H4 (cell line): ENCODE measurements at places on chromosomes 7 and 10.
A peak's percentile ranks its signal among the peaks of the same experiment; 100 is the strongest.

DNA sequence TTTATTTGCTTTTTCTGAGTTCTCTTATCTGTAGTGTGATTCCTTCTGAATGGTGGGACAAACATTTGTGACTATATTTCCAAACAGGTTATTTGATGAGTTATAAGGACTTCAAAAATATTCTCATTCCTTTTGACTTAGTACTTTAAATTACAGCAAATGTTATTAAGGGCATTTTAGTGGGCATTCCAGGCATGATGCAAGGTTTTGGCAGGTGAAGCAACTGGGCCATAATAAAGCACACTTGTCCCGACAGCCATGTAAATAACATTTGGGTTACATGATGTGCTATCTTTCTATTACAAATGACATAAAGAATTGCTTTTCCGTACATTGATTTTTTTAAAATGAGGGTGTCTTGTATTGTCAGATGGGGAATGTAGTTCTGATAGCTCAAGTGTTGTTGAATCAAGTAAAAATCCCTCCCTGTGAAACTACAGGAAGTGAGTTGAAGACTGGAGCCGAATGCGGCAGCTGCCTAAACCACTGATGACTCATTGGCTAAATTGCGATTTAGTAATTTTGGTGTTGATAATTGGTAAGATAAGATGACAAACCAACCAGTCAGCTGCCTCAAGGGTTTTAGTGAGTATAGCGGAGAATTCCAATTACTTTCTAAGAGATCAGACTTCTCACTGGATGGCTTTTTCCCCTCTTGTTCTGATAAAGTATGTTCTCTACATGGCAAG lies 231.3 kb upstream of the NPY start:
- DNase-seq, result peak; percentile 96

GRCh38 chr7:139946533-139946932 lies 116.2 kb downstream of the PARP12 start:
- DNase-seq, result no peak

- DNase-seq, result peak; percentile 42
Measured at GRCh38 chr7:135645296-135645904, 16.9 kb upstream of the STMP1 start.

DNA sequence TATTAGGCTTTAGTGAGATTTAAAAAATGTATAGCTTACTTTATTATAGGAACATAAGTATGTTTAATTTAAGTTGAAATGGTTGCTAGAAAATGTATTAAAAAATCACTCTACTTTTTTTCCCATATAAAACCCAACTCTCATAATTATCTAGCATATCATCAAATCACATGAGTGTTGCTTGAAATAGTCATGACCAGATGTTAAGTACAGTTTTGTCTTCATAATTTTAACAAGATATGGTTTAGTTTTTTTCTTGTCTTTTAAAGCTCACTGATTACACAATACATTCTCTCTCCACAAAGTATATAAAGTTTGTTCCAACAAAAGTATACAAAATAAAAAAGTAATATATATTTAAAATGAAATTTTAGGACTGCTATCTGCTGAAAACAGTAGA lies 82.8 kb downstream of the HGF start:
- DNase-seq, result no peak

- DNase-seq, result no peak
Measured at GRCh38 chr10:43479275-43479674, 42.4 kb downstream of the ZNF487 start.

- no peak for DNase-seq
Measured at GRCh38 chr7:75866114-75866488, 12.7 kb upstream of the RHBDD2 start.

- DNase-seq, result no peak
Measured at GRCh38 chr7:92557808-92558362, 29.3 kb downstream of the RBM48 start.

DNA sequence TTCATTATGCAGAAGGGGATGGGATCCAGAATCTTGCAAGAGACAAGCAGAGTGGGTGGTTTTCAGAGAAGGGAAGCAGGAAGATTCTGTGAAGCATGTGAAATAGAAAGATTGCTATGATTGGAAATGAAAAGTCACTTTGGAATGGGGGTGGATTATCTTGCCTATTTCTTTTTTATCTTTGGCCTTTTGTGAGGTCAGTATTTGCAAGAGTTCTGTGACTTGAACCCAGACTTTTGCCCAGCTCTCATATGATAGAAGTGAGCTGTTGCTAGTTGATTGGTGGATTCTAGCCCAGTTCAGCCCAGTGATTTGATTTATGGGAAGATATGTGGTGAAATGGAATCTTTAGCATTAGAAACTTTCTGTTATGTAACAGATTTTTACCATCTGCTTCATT lies 17.1 kb downstream of the ENTPD7 start:
- DNase-seq, result no peak

DNA sequence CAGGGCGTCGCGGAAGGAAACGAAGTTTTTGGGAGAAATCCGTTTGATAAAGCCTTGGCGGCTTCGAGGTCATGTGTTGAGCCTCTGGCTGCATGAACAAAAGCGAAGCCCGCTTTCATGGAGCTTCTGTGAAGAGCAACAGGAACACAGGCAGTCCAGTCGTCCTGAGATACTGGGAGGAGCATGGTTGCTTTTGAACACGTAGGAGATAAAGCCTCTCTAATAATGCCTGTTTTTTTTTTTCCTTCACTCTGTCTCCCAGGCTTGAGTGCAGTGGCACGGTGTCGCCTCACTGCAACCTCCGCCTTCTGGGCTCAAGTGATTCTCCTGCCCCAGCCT lies 473 bp upstream of the ZNF32 start:
- DNase-seq, result no peak

DNA sequence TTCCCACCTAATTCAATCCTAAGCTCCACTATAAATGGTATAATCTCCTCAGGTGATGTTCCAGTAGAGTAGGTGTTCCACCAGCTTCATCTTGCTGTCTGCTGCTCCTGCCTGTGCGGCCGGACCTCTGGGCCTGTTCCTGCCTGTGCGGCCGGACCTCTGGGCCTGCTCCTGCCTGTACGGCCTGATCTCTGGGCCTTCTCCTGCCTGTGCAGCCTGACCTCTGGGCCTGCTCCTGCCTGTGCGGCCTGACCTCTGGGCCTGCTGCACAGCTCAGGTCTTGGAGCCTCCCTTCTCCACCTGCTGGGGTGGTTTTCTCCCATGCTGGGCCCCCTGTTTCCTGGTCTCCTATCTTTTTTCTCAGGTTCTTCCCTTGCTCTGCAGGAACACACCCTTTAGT lies 117.8 kb downstream of the USP6NL start:
- no peak for DNase-seq

DNA sequence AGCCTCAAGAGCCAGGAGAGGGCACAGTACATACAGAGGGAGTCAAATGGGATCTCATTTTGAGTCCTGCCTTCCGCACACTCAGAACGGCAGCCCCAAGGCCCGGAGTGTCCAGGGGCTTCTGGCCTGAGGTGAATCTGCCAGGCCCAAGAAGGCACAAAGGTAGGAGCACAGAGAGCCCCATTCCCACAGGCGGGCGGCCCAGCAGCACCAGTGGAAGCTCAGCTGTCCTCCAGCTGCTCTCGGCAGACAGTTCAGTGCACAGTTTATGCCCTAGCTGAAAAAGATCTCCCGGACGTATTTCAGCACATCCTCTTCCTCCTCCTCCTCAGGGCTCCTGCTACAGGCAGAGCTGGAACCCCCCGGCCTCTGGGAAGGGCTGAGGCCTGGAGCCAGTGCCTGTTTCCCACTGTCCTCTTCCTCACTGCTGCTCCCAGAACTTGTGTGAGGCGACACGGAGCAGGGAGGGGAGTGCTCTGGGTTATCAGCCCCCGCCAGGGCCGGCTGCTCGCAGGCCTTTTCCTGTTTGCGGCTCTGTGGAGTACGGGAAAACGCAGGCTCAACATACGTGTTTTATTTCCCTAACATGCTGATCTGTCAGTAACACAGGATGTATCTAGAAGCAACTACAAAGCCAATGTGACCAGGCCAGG lies 4.0 kb downstream of the CYREN start:
- no peak for DNase-seq

- peak; percentile 15 for DNase-seq
Measured at GRCh38 chr10:30999070-30999712, 32.5 kb downstream of the ZNF438 start.

DNA sequence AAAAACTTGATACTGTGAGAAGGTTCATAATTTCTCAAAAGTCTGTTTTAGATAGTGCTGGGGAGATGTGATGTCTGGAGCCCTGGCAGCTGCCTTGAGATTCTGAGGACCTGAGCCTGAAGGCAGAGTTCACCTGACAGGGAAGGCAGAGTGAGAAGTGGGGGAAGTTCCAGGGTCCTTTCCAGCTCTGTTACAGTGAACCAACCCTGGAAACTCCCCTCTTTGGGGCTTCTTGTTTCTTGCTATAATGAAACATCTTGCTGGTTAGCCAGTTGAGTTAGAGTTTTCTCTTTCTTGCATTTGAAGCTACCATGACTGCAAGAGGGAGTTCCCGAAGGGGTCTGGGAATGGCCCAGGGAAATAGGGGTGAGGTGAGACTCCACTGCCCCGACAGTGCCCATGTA lies 158.9 kb upstream of the TNRC18 start:
- no peak for DNase-seq

DNA sequence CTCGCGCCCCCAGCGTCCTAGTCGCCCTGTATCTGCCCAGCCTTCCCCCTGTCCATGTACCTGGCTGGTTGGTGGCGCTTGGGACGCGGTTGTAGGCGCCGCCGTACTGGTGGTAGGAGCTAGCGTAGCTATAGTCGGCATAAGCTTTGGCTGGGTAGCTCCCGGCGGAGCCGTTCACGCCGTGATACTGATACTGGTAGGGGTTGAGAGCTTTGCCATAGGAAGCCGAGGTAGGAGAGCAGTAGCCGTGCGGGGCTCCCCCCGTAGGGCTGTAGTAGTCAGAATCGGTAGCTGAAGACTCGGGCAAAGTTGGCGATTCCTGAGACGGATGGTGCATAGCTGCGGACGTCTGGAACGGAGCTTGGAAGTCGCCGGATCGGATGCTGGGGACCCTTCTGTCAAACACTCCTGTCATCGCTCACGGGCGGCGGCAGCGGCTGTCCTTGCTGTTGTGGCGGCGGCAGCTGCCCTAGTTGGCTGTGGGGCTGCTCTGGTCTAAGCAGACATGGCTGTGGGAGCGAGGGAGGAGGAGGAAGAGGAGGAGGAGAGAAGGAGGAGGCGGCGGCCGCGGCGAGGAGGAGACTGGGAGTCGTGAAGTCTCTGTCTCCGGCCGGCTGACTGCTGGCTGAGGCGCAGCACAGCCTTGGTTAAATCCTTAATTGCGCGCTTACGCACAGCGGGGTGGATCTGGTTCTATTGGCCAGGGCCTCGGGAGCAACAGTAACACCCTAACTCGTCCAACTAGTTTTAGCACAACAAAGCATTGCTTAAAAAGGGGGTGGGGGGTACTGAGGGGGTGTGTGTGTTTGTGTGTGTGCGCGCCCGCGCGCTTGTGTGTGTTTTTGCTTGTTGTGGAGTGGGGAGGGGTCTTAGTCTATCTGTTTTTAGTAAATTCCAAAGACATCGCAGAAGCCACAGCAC lies at the start of gene DLX5:
TSS of gene DLX5 (minus strand) at position 623 of the 921 bp plus-strand sequence. CDS start at position 415, 208 bp downstream.
- DNase-seq, result peak; percentile 36

DNA sequence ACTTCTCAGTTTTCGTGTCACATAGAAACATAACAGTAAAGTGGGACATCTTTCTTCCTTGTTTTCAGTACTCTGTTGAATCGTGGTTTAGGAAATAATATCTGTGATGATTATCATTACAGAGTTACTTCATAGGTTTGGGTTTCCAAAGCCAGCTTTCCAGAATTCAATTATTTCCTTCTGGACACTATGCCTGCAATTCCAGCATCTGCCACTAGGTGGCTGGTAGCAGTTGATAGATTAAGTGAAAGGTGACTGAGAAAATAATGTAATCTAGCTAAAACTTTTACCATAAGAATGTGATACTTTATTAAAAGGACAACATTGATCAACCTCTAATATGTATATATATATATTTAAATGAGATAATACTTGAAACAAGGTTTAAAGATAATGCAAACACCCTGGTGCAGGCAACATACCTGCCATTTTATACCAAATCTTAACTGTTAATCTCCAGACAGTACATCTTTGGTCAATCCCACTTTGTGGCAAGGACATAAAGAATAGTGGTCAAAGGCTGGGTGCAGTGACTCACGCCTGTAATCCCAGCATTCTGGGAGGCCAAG lies 102.6 kb downstream of the SH3PXD2A start:
- no peak for DNase-seq

DNA sequence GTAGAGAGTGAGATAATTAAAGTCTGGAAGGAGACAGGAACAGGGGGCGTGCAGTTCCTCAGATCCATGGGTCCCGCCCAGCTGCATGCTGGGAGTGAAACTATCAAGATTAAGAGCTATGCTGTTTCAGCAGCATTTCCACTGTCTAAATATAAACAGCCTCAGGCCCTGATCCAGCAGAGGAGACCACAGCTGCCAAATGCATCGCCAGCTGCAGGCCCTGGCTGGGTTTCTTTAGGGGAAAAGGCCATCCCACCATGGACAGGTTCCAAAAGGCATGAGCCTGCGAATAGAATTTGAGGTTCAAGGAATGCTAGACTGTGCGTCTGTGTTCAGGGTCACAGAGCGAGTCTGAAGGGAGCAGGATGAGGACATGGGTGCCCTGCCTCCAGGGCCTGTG lies 411.4 kb downstream of the PAXIP1 start:
- DNase-seq, result peak; percentile 52

- DNase-seq, result no peak
Measured at GRCh38 chr10:30656233-30656632, 26.7 kb upstream of the LYZL2 start.

- no peak for DNase-seq
Measured at GRCh38 chr7:127890726-127891125, 140.5 kb downstream of the LRRC4 start.

GRCh38 chr10:98638920-98639319 lies 192.2 kb upstream of the HPS1 start:
- no peak for DNase-seq

GRCh38 chr10:29598851-29599311 lies 35.9 kb downstream of the SVIL start:
- no peak for DNase-seq

GRCh38 chr10:8096931-8097330 lies 42.4 kb downstream of the GATA3 start:
- DNase-seq, result no peak

DNA sequence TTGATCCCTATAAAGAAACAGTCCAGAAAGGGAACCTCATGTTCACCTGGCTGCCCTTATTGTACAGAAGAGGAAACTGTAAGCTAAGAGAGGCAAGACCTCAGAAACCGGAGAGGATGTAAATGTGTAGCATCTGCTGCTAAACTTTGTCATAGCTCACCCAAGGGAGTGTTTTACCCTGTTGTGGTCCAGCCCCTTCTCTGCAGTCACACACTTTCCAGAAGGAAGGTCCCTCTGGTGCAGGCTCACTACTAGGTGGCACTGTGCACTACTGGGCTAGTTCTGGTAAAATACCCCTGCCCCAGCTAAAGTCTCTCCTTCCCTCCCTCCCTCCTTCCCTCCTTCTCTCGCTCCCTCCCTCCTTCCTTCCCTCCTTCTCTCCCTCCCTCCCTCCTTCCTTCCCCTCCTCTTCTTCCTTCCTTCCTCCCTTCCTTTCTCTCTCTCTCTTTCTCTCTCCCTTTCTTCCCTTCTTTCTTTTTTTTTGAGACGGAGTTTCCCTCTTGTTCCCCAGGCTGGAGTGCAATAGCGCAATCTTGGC lies 42.5 kb upstream of the LCOR start:
- DNase-seq, result peak; percentile 63

- DNase-seq, result no peak
Measured at GRCh38 chr7:55246171-55246570, 119.0 kb upstream of the LANCL2 start.

GRCh38 chr10:84994722-84995121 lies 666.3 kb downstream of the CCSER2 start:
- DNase-seq, result no peak
